NCI-H1092 treated with DMSO at 0.1 percent for 48 hours (cell line): ENCODE measurements at places on chromosomes 7 and 10.

DNA sequence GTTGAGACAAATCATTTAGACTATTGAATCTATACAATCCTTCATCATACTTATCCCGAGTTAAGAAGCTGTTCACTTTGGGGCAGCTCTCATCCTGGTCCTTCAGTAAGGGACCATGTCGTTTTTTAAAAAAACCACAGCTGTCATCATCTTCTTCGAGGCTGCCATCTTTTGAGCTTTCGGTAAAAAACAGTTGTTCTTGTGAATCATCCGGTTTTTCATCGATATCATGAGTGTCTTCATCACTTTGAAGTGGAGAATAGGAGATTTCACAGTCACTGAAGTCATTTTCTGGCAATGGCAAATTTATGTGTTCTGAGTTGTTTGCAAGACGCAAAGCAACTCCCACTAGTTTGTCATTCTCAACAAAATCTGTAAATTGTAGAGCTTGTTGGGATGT, 3.9 kb downstream of the DCLRE1A start:
- DNase-seq, result no peak

DNA sequence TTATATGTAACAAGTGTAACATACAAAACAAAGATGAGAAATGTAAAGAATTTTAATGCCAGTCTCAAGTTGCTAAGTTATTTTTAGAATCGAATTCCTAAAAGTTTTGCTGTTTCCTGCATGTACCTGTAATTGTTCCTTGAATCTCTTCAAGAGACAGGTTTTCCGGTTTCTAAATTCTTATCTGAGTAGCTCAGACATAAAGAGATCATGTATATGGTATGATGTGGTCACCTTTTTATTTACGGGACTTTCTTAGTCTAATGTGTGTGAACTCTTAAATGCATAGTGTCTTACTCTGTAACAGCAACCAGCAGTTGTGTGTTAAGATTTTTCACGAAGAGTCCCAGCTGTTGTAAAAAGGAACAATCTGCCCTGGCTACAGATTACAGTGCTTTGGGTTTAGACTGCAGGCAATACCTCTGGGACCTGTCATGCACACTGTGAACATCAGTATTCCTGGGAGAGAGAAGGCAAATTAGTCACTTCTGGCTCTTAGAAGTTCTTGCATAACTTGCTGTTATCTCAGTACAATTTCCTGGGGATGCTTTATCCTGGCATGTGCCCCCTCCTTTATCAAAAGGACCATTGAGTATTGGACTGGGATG, 263.4 kb downstream of the BICC1 start:
- no peak for DNase-seq

GRCh38 chr10:132690821-132691610, 94.9 kb downstream of the NKX6-2 start:
- no peak for DNase-seq

GRCh38 chr10:105592468-105592867, 951.4 kb downstream of the SORCS3 start:
- DNase-seq, result no peak

GRCh38 chr10:4820804-4821401, 5.1 kb upstream of the AKR1E2 start:
- no peak for DNase-seq
